Vagina (tissue), 2 donors: ENCODE measurements at places on chromosomes 13 and 19.

DNA sequence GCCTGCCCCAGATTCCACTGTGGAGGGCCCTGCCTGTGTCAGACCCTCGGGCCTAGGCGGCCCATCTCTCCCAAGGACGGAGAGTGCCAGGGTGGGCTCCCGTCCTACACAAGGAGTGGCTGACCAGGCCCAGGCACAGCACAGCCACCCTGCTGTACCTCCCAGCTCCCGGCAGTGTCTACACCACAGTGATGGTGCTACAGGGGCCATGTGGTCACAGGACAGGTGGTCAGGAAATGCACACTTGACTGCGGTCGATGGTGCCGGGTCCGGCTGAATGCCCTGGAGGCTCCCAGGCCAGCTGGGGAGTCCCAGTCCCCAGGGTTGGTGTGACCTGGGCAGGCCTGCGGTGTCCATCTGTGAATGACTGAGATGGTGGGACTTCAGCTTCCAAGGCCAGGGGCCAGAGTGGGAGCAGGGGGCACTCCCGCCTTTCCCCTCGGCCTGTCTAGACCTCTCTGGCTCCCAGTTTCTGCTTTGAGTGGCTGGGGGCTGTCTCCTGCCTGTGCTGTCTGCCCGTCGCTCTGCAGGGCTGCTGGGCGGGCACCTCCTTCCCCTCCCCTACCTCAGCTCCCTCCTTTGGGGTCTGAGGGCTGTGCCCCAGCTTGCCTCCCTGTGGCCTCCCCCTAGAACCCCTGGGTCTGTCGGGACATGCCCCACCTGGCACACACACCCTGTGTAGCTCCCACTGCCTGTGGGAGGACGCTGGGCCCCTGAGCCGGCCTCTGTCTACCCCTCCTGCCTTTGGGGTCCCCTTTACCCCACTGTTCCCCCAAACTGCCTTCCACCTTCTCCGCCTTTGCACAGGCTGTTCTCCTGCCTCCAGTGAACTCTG is 12.5 kb downstream of the DDA1 start:
- DNase-seq = no peak

- no peak for DNase-seq
Measured at GRCh38 chr19:7868671-7869452, 5.3 kb downstream of the PRR36 start.

GRCh38 chr19:12668932-12669269 is 2.3 kb downstream of the WDR83 start:
- DNase-seq = no peak

- no peak for DNase-seq
Measured at GRCh38 chr13:35927567-35928021, 203.6 kb downstream of the DCLK1 start.

DNA sequence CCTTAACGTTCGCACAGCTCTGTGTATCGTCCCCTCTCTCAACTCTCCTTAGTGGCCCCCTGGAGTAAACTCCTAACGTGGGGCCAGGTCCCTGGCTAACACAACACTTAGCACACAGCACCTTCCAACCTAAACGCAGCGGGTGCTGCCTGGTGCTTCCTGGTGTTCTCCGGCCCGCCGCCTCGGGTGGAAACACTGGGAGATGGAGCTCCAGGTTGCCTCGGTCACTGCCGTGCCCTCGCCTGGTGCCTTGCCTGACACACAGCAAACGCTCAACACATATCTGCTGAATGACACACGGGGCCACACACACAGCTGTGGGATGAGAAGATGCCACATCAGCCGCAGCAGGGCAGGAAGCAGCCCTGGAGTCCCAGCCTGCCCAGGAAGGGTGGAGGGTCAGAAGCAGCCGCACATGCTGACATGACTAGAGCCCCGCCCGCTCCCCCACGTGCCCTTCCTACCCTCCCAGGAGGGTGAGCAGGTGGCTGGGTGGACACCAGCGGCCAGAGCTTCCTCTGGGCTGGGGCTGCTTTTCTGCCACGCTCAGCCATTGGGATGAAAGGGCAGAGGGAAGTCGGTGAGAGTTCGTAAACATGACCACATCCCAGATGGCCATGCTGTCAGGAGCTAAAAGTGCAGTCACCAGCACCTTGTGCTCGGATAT is 6.6 kb downstream of the PEPD start:
- DNase-seq = no peak

- DNase-seq = no peak
Measured at GRCh38 chr13:44989941-44990340, 603 bp downstream of the GPALPP1 start.

GRCh38 chr13:26919732-26920131 is 159.1 kb upstream of the GPR12 start:
- no peak for DNase-seq

DNA sequence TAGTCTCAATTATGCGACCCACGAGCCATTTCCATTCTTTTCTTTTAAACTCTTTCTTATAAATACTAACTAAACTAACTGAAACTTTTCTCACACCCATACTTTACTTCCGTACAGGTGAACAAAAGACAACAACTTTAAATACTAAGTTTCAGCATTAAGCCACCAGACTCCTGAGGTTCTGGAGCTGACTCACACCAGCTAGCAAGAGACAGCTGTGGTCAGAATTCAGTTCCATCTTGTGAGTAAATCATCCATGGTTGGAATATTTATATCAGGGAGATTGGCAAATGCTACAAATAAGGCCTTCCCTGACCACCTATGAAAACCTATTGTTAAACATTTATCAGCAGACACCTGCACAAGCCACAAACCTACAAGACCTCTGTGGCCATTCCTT is 897.0 kb downstream of the EFNB2 start:
- no peak for DNase-seq

DNA sequence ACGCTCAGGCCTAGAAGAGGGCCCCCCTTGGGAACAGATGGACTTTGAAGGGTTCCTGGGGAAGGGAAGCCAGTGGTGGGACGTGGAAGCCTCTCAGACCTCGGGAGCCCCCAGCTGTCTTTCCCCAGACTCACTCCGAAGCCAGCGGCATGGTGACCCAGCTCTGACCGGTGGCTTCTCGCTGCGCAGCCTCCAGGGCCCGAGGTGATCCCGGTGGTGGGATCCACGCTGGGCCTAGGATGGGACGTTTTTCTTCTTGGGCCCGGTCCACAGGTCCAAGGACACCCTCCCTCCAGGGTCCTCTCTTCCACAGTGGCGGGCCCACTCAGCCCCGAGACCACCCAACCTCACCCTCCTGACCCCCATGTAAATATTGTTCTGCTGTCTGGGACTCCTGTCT is 24.6 kb downstream of the HPN start:
- no peak for DNase-seq

GRCh38 chr19:3977242-3978143 is 6.6 kb upstream of the DAPK3 start:
- DNase-seq = no peak

DNA sequence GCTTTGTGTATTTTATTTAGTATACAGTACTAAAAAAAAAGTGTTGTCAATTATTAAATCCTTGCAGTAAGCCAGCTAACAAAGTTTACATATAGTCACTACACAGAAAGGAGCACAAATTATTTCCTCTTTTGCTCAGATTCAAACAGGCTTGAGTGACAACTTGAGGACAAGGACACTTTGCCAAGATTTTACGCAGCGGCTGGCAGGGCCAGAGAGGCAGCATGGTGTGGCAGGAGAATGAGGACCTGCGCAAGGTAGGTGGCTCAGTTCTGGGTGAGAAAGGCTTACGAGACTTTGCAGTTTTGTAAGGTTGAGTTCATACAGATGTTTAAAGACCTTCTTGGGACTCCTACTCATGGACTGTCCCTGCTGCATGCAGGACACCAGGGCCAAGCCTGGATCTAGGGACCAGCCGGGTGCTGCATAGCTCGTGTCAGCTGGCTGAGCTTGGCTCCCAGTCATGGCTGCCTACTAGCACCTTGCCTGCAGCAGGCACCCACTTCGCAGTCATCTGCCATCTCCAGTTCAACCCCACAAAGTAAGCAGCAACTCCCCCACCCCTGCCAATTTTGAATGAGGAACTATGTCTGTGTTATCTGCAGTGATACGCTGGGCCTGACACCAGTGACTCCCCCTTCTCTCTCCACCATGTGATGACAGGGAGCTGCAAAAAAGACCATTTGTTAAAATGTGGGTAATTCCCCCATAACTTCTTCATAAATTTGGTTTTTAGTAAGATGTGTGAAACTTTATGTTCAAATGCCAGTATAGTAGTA is 3.7 kb upstream of the TUBA3C start:
- DNase-seq = peak; percentile 82

- DNase-seq = no peak
Measured at GRCh38 chr19:778910-779653, 18.2 kb upstream of the PTBP1 start.

DNA sequence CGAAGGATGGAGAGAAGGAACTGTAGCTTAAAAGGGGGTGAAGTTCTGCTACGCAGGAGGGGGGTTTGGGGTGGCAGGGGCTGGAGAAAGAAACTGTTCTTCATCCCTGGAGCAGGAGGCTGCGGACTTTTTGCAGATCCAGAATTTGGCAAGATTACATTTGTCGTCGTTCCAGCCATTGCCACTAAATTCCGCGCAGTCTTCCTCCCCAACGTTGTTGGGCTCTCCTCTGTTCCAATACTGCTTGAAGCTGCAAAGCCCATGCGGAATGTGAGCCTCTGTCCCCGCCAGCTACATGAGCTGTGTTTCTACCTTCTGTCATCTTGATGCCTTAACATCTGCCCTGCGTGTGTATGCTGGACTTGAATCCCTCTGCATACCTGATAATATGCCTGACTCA is 4.3 kb downstream of the CD209 start:
- DNase-seq = no peak

GRCh38 chr13:20019043-20019442 is 60.5 kb downstream of the ZMYM2 start:
- no peak for DNase-seq

DNA sequence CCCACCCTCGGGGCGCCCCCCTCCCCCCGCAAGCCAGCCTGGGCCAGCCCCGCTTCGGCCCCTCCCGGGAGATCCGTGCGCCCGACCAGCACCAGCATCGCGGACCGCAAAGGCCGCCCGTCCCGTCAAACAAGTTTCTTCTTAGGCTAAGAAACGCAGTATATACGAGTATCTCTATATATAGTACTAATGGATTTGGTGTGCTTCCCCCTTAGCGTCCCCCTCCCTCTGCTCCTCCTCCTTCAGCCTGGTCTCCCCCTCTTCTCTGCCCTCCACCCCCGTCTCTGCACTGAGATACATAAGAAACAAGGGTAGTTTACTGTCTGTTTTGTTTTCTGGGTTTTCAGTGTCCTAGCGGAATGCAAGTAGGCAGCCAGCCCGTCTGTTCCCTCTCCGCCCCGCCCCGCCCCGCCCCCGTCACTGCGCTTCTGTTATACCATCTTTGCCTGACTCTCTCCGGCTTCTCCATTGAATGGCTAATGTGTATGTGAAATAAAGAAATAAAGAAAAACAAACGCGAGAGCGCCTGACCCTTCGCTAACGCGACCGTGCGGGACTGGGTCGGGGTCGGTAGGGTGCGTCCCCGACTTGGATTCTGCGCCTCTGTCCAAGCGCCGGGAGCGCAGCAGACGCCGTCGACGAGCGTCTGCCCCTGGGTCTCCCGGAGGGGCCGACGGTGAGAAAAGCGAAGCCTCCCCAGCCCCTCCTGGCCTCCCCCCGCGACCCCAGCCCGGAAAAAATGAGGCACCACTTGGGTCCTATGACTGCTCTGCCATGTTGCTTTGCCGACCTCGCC is 4.2 kb downstream of the LYL1 start:
- DNase-seq = no peak
